ENCODE measurements at places on chromosomes 2 and 18. TPM values are rescaled to one million over a fixed set of nuclear protein-coding genes. Genes with fewer than 3 reads are reported as not detected.

OSR1 gene
- polyA plus RNA-seq: 8.6 TPM

GRCh38 chr2:178426388-178426787 lies 24.6 kb downstream of the PRKRA start:
- H3K27ac ChIP-seq: no peak overlapping the region
- no peak for DNase-seq
- H3K27me3 ChIP-seq: no peaks in the 10 kb centered on the region
- no peaks in the 10 kb centered on the region for H3K4me1 ChIP-seq

MPP4 gene
- 0.08 TPM for polyA plus RNA-seq

GRCh38 chr2:240620859-240621258 lies 4.4 kb upstream of the GPR35 start:
- H3K4me1 ChIP-seq: no peaks in the 10 kb centered on the region
- no peaks in the 10 kb centered on the region for H3K27me3 ChIP-seq
- no peaks in the 10 kb centered on the region for H3K36me3 ChIP-seq

DNA sequence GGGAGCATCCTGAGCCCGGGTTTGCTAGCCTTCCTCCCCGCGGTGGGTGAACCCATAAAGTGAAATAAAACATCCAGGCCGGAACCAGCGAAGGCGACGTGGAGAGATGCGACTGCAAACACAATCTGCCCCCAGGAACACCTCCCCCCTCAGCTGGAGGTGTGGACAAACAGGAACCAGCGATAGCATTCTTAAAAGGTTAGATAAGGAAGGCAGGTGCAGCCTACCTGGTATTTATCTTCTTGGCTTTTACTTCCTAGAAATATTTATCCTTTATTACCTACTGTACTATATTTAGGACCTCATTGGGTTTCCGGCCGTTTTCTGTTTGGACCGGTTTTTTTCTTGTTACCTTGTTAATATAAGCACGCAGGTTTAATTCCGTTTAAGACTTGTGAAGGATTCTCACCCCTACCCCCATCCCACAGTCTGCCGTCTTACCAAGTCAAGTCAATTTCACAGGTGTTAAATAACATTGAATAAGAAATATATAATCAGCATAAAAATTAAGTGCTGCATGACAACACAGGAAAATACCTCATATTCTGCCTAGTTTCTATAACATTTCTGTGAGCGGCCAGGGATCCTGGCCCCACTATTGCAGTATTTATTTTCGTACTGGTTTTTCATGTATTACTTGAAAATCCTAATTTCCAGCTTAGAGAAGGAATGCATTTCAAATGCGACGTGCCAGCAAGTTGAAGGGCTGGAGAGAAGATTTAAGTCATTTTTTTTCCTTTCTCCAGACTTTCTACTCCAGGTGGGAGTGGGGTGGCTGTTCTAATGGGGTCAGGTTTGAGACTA lies 224.0 kb upstream of the ID2 start:
- no peaks in the 10 kb centered on the region for H3K27me3 ChIP-seq
- H3K4me1 ChIP-seq: peaks cover 23% of the 10 kb centered on the region
- no peak overlapping the region for H3K27ac ChIP-seq
- no peak overlapping the region for H3K4me3 ChIP-seq
- H3K36me3 ChIP-seq: no peaks in the 10 kb centered on the region

GRCh38 chr2:15730545-15731212 lies 139.0 kb downstream of the DDX1 start:
- H3K36me3 ChIP-seq: no peaks in the 10 kb centered on the region
- peaks cover 47% of the 10 kb centered on the region for H3K4me1 ChIP-seq
- no peak overlapping the region for H3K27ac ChIP-seq

- H3K27me3 ChIP-seq: no peaks in the 10 kb centered on the region
- DNase-seq: peak; percentile 65
- no peaks in the 10 kb centered on the region for H3K4me1 ChIP-seq
- H3K27ac ChIP-seq: peak overlapping the region; percentile 6
- H3K4me3 ChIP-seq: no peak overlapping the region
Observed at GRCh38 chr18:45359275-45360009, 255.8 kb upstream of the SLC14A2 start.

DNA sequence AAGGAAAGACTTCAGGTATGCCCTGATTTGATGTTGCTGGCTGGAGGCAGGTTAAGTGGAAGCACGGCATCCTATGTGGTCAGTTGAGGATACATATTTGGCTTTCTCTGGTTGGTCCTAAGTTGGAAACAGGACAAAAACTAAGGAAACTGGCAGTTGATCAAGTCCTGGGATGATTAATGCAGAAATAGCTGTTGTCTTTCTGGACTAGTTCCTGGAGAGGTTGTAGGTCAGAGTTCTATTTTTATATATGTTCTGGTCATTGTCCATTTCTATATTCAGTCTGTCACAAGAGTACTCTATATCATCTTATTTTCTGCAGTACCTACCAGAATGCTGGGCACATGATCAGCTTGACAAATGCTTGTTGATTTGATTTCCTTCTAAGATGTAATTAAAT lies 4.0 kb upstream of the SLC35F5 start:
- H3K36me3 ChIP-seq: no peaks in the 10 kb centered on the region
- H3K4me3 ChIP-seq: no peak overlapping the region
